ENCODE measurements at places on chromosomes 3 and 15.

DNA sequence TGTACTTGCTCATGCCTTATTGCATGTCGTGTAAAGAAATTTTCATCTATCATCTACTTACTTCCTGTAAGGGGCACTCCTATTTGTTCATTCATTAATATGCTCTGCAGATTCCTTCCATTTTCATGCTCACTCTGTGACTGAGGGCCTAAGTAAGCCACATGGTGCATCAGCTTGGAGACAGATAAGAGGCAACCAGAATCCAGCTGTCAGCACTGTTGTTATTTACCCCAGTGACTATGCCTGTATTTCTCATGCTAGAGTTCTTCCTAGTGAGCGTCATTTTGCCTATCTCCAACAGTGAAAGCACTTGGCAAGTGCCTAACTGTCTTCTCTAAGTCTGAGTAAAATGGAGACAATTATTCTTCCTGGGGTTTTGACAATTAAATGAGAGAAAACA is 124.8 kb upstream of the ABI3BP start:
- DNase-seq, result no peak

DNA sequence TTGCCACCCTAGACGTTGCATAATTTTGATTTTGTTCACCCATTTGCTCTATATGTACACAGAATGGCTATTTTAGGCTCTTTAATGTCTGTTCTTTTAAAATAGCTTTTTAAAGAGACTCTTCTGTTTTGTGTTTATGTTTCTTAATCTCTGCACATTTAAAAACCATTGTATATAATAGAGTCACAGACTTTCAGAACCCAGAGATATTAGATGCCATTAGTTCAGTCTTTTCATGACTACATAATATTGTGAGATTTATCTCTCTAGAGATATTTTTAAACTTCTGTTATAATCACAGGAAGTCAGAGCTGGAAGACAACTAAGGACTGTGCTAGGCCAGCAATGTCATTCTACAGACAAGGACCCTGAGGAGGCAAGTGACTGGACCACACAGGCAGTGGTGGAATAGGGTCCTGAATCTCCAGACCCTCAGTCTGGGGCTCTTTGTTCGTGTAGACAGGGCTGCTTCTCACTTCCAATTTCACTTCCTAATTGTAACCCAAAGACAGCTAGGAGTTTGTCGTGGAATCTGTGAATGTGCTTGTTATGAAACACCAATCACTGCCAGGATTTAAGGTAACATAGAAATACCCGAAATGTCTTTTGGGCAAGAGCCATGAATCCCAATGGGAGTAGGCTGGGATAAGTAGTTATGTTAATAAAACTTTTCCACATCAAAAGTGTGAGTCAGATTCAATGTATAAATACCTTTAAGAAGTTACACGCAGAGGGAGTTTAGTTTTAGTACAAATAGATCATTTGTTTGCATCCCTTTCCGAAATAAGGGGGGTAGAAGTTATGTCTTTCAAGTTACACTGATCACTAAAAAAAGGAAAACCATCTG is 165.2 kb upstream of the ROPN1 start:
- DNase-seq, result no peak

DNA sequence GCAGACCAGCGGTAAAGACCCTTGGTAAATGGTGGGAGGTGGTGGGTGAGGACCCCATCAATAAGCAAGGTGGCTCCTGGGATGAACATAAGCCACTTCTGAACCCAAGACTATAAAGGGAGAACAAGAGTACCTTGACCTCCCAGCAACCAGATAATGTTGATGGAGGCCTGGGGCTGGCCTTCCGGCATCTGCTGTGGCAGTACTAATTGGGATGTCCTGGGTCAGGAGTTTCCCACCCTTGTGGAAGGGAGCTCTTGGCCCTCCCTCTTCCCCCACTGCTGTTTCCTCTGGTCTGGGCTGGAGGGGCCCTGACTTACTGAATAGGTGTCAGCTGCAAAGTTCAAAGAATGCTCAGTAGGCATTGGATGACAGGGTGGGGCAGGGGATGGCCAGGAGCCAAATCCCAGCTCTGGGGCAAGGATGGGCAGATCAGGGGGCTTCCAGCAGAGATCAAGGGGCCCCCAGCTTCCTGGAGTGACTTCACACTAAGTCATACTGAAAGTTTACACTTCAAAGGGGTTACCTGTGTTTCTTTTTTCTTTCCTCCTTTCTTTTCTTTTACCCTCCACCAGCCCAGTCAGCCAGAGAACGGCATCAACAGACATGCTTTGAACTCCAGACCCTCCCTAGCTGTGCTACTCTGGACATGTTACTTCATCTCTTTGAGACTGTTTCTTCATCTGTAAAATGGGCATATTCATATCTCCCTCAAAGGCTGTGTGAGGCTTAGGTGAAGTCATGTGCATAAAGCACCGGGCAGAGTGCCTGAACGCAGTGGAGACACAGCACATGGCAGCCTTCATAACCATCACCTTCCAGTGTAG is 1.5 kb downstream of the RBP1 start:
- no peak for DNase-seq

- DNase-seq, result no peak
Measured at GRCh38 chr3:130607553-130608154, 90.7 kb downstream of the COL6A6 start.

- DNase-seq, result no peak
Measured at GRCh38 chr3:58151637-58152036, 59.1 kb downstream of the DNASE1L3 start.

DNA sequence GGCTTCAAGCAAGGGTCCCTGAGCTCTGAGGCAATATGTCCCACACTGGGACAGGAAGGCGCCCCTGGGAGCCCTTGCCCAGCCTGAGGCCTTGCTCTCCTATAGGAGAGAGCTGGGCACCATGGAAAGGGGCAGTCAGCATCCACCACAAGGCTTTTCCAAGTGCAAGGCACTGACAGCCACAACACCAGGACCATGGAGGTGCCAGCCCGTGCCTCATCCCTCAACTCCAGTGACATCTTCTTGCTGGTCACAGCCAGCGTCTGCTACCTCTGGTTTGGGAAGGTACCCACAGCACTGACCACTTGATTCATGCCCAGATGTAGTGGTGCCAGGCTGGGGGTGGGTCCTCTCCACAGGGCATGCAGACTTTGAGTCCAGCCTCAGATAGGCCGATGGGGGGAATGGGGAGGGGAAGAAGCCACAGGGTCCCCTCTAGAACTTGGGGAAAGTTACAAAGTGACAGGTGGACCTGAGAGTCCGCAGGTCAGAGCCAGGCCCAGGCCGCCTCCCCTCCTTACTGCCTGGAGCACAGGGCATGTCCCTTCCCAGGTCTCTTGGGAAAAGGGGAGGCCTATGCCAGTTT is 11.8 kb downstream of the VILL start:
- no peak for DNase-seq

GRCh38 chr3:186220911-186221645 is 112.2 kb upstream of the ETV5 start:
- DNase-seq, result no peak

GRCh38 chr15:33148129-33148751 is 46.3 kb downstream of the FMN1 start:
- DNase-seq, result no peak

- DNase-seq, result no peak
Measured at GRCh38 chr3:152362086-152362485, 93.4 kb downstream of the MBNL1 start.

- DNase-seq, result no peak
Measured at GRCh38 chr3:123390865-123391600, 57.9 kb downstream of the ADCY5 start.

GRCh38 chr3:127789051-127789450 is 33.3 kb downstream of the MGLL start:
- no peak for DNase-seq

DNA sequence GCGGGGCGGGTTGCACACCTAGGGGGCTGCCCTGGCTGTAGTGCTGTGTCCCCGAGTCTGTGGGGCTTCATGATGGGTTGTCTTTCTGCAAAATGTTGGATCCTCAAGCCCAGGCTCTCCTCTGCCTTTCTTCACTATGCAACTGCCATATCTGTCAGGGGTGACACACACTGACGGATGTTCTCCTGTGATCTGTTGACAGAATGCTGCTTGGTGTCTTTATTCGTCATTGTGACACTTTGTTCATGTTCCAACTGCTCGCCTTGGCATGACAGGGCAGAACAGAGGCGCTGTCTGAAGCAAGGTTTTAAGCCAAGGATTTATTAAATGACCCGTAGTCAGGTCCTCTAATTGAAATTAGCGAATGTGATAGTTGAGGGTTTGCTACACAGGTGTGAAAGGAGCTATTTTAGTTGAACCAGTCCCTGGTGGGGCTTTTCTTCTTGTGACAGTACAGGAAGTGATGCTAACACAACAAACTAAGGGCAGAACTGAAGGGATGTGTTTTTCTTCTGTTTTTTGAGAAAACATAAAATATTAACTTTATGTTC is 173.4 kb downstream of the MCTP2 start:
- no peak for DNase-seq

DNA sequence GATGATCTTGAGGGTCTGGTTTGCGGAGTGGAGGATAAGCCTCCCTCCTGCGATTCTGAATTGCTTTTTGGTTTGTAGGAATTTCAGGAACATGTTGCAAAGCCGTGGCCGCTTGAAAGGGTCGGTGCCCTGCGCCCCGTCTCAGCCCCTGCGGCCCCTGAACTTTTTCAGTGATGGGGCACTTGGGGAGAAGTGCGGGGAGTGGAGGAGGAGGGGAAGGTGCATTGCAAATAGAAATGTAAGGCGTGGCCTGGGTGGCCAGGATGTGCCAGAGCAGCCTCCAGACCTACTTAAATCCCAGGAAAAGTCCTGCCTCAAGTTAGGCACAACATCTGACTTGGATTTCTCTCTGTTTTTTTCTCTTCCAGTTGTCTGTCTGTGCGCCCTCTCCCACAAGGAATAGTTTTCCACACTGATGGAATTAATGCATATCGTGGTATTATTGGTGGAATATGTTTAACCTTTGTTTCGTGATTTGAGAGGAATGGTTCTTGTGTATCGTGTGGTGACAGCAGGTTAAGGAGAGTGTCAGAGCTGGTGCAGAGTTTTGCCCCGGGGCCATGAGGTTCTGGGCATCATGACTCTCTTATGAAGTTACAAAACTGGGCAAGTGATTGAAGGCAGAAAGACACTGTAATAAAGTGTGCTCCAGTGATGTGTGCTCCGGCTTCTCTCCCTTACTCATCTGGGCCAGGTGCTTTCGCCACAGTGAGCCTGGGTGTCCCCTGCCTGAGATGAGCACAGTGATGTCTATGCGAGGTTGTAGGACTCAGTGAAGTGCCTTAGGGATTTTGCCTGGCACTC is 153.8 kb downstream of the PGPEP1L start:
- DNase-seq, result no peak

GRCh38 chr15:32861761-32862160 is 144.0 kb downstream of the GREM1 start:
- DNase-seq, result no peak

DNA sequence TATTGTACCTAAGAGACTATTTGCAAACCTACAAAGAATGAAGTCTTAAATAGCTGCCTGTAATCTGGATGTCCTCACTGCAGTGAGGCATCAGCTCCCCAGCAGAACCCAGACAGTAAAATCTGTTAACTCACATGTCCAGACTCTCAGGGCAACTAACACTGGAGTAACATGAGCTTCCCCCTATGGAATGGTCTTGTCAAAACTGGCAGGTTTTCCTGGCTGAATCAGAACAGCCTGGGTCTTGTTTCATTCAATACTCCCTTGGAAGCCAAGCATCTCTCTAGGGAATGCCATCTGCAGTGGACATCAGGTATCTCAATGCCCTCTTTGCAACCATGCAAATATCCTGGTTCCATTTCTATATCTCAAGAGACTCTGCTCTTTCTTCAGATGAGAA is 24.4 kb downstream of the PTPN9 start:
- DNase-seq, result no peak

DNA sequence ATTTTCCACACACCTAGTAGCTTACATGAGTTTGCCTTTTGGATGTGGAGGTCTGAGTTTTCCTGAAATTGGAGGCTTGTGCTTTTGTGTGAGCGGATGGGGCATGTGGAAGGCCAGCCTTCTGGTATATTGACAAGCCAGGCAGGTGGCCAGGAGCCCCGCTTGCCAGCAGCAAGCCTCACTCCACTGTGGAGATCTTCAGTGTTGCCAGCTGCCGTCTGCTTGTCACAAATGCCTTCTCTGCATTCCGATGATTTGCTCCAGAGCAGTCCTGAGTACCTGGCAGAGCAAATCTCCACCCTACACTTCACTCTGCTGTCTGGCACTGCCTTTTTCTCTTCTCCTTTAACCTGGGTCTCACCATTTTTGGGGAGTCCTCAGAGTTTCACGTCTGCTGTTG is 29.1 kb upstream of the CHST2 start:
- DNase-seq, result no peak

GRCh38 chr3:81788610-81789009 is 27.2 kb upstream of the GBE1 start:
- no peak for DNase-seq

- DNase-seq, result no peak
Measured at GRCh38 chr3:156691920-156692319, 17.5 kb downstream of the TIPARP start.

GRCh38 chr3:14513566-14514322 is 26.4 kb downstream of the GRIP2 start:
- no peak for DNase-seq

- DNase-seq, result no peak
Measured at GRCh38 chr3:175741951-175742350, 882.8 kb downstream of the NAALADL2 start.

DNA sequence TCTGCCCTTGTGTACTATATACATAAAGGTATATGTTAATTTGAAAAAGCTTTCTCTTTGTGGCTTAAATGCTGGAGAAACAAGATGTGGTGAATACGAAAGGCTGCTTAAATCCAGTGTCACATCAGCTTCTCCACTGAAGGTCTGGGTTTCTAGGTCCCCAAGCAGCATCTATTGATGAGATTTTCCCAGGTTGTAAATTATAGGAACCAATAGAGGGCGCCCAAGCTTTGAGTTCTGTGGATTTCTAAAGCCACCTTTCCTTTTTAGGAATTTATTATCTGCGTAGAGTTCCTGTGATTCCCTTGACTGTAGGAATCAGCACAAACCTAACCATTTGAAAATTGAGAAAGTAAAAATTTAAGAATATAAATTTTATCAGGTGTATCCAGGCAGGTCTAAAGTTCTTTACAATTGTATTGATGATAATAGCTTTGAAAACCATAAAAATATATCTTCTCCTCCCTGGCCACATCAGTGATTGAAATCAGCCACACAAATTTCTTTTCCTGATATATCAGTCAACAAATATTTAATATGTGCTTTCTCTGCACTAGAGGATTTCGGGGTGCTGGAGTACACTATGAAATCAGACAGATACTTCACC is 88.3 kb upstream of the ADAMTSL3 start:
- no peak for DNase-seq

GRCh38 chr3:11913316-11913715 is 66.6 kb upstream of the TAMM41 start:
- DNase-seq, result no peak

GRCh38 chr15:68556139-68556990 is 22.4 kb upstream of the CORO2B start:
- DNase-seq, result no peak

- no peak for DNase-seq
Measured at GRCh38 chr3:78830470-78830869, 937.3 kb downstream of the ROBO1 start.

Data from stimulated activated CD4-positive, alpha-beta T cell treated with anti-CD3 and anti-CD28 coated beads, Interleukin-15, amount 100 ng/mL, for 48 hours (primary cell).